Posterior vena cava (tissue), 2 donors: ENCODE measurements at places on chromosomes 5 and 9.

GRCh38 chr5:131536211-131536826 lies 98.7 kb downstream of the RAPGEF6 start:
- DNase-seq, result no peak

DNA sequence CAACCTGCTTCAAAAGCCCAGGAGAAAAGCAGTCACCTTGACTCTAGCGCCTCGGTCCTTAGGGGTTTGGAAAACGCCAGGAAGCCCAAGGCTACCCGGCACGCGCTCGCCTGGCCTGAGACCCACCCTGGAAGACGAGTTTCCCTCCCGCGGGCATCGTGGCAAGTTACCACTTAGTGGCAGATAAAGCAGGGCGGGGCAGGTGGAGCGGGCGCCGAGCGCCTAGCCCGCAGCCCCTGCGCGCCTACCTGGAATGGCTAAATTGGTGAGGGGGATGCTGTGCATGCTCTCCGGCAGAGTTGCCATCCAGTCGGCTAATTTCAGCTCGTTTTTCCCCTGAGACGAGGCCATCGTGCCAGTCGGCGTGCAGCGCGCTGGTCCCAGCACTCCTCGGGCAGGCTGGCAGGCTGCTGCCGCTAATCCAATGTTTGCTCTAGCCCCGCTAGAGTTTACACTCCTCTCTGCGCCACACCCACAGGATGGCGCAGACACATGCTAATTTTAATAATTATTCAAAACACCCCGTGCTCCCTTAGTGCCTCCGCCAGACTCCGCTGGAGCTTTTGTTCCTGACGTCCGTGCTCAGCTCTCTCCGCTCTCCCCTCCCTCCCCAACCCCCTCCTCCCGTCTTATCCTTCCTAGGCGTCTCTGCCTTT lies at the start of gene PLCXD3:
Gene PLCXD3 (minus strand): TSS at position 426 of the 656 bp plus-strand sequence. CDS start 75 bp downstream, at position 351.
- peak; percentile 75 for DNase-seq

GRCh38 chr9:7216004-7216841 lies 458.4 kb downstream of the KDM4C start:
- no peak for DNase-seq

GRCh38 chr5:146765089-146765832 lies 113.3 kb downstream of the PPP2R2B start:
- no peak for DNase-seq

- DNase-seq, result no peak
Observed at GRCh38 chr9:97808415-97808814, 44.6 kb upstream of the FOXE1 start.

GRCh38 chr5:173172166-173172565 lies 27.8 kb downstream of the BNIP1 start:
- DNase-seq, result no peak

- no peak for DNase-seq
Observed at GRCh38 chr5:21765406-21765805, 1087.7 kb downstream of the CDH12 start.

DNA sequence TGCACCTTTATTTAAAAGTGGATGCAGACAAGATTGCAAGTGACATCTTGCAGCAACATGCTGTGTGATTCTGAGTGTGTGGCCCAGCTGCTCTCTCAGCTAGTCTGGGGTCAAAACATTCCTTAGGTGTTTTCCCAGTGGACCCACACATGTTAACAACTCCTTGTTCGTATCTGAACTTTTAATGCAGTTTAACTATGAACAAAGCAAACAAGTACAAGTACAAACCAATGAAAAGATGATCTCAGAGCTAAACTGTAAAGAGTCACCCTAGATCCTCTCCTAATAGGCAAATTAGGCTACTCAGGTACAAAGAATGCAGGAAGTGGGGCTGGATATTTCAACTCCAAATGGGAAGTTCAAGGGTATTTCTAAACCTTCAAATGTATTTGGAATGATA lies 108.4 kb downstream of the ENTREP1 start:
- DNase-seq, result no peak

DNA sequence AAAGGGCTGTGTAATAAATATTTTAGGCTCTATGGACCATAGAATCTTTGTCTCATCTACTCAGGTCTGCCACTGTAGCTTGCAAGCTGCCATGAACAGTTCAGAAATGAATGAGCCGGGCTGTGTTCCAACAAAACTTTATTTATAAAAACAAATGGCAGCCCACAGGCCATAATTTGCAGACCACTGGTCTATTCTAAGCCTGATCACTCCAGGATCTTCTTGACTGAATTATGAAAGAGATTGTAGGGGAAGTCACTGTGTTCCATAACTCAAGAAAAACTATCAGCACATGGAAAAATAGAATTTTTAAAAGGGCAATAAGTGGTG lies 11.4 kb upstream of the C1QTNF3 start:
- no peak for DNase-seq

DNA sequence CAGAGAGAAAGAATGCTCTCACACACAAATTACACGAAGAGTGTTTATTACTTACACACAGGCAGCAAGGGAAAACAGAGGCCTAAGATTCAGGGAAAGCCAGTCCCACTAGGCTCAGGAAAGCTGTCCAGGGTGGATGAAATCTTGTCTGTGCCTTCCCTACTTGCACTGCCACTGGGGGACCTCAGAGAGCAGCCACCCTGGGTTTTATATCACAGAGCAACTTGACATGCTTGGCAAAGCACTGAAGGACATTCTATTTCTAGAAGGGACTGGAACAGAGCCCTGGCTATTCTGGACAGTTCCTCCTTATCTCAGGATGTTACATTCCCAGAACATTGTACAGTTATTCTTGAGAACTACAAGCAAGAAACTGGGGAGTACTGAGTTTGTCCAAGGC lies 7.5 kb upstream of the PRSS3 start:
- no peak for DNase-seq

GRCh38 chr5:43627028-43627427 lies 24.0 kb downstream of the NNT start:
- DNase-seq, result no peak

- no peak for DNase-seq
Observed at GRCh38 chr5:151151793-151152192, 5.8 kb downstream of the ANXA6 start.

DNA sequence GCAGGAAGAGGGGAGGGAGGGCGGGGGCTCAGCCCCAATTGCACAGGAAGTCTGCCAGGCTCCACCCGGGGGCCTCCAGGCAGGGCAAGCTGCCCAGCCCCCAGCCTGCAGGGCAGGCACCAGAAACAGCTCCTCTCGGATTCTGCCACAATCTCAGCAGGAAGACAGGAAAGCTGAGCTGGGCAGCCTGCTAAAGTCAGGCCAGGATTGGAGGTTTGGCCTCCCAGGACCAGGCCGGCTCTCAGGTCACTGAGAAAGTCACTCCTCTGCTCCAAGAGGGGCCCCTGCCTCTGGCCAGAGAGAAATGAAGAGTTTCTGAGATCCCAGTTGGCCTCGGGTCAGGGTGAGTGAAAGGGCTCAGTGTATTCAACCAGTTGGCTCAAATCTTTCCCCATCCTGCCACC lies 54.6 kb upstream of the STXBP1 start:
- DNase-seq, result no peak

DNA sequence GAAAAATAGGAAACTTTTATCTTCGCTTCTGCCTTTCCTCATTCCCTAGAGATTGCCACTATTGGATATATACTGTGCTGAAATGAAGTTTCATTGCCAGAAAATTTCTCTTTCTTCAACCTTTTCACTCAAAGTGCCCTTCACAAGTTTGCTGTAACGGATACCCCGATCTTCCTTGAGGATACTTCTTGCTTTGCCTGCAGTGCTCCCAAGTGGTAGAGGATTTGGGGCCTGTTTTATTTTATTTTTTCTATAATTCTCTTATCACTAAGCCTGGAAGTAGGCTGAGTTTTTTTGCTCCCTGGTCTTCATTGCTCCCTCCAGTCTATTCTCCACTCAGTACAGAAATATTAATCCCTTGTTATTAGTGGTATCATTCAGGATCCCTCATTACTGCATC lies 481.4 kb upstream of the CDH18 start:
- no peak for DNase-seq

DNA sequence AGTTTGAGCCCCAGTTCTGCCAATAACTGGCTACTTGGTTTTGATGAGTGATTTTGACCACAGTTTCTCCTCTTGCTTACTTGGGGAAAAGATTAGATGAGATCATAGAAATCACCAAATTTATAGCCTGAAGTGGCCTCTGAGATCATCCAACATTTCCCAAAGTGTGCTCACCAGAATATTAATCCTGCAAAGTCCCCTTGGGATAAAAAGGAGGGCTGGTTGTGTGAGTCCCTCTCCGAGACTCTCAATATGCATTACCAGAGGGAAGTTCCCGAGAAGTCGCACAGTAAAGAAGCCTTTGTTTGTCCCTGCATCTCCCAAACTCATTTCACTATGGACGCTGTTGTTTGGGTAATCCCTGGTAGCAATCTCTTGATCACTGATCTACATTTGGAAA lies 88.4 kb upstream of the ADRA1B start:
- no peak for DNase-seq

- DNase-seq, result no peak
Observed at GRCh38 chr5:65334077-65334476, 147.6 kb downstream of the ADAMTS6 start.

DNA sequence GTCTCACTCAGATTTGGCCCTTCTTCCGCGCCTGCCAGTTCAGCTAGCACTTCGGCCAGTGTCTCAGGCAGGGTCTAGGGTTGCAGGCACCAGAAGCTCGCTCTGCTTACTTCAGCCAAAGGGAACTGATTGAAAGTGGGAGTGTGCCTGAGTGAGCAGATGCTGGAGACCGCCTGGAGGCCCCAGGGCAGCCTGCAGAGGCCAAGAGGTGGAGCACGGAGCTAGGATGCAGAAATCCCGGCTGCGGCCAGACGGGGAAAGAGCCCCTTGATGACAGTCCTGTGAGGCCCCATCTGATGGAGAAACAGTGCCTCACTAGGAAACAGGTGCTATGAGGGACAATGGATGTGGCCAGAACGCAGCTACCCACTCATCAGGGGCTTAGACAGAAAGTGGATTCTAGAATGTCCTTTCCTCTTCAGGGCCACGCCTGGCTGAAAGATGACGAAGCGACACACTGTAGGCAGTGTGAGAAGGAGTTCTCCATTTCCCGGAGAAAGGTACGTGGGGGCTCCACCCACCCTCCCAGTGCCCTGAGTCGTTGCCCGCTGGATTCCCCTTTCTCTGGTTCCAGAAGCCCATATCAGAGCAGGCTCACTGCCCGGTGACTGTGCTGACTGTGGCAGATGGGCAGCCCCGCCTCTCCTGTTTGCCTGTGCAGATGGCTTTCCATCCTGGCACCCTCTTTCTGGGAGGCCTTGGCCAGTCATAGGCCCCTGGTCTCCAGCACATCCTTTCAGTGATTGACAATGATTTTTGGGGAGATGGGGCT lies 16.1 kb downstream of the HNRNPH1 start:
- DNase-seq, result peak; percentile 79

GRCh38 chr5:93636837-93637236 lies 53.8 kb downstream of the NR2F1 start:
- no peak for DNase-seq

DNA sequence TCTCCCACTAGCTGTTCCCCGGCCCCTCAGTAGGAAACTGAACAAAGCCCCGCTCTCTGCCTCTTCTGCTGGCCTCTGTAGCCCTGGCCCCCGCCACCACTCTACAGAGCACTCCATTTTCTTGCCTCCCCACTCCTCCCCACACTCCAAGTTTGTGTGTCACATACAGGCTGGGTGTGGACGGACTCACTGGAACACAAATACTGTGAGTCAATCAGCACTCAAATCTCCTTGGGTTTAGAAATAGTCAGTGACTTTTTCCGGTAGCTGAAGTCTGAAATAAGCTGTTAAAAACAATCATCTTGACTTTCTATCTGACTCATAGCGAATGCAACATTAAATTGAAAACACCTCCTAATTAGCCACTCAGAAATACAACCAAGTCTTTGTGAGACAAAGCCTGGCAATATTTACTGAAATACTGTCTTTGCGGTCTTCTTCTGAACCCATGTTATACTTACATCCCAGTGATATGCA lies 122.5 kb downstream of the LHFPL2 start:
- no peak for DNase-seq

- DNase-seq, result no peak
Observed at GRCh38 chr5:146173597-146173996, 8.9 kb downstream of the LARS1 start.

GRCh38 chr5:150081541-150082283 lies 4.6 kb downstream of the CSF1R start:
- peak; percentile 91 for DNase-seq

GRCh38 chr5:56455417-56455816 lies 222.3 kb upstream of the ANKRD55 start:
- peak; percentile 17 for DNase-seq

DNA sequence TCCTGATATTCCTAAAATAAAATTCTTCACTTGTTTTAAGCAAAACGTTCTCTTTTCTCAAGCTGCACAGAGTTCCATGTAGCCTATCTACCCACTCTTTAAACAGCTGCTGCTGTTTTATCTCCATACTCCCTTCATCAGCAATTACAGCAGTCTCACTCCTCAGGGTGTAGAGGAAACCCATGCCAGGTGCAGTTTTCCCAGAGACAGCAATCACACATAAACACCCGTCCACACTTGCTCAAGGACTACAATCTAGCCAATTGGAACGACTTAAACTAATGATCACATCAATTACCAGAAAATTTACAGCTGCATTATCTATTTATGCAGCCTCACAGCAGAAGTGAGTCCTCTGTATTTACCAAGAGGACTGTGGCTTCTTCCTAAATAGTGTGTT lies 141.7 kb downstream of the HTR1A start:
- no peak for DNase-seq

- no peak for DNase-seq
Observed at GRCh38 chr9:2000314-2000713, 14.8 kb upstream of the SMARCA2 start.

DNA sequence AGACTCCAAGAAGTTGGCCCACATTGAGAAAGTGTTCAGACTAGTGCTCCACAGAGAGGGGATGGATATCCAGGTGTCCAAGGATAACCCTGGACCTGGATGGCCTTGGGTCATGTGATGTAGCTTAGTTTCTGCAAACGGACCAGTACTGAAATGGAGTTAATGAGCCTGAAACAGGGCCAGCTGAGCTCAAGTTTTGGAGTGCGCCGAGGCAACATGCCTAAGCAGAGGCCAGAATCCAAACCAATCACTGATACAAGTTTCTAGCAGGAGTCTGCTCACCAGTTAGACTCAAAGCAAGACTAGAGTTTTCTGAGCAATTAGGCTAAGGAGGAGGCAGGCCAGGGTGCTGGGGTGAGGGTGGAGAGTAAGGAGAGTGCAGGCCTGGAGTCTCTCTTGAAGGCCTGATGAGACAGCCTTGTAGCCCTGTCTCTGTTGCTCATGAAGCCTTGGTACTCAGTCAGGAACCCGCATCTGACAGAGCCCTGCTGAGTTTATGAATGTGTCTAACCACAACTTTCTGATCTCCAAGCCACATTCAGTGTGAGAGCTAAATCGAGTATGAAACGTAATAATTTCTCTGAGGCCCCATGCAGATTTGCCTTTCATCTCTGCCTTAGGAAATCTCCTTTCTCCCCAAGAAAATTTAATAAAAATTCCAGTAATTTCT lies 68.9 kb upstream of the EQTN start:
- no peak for DNase-seq

DNA sequence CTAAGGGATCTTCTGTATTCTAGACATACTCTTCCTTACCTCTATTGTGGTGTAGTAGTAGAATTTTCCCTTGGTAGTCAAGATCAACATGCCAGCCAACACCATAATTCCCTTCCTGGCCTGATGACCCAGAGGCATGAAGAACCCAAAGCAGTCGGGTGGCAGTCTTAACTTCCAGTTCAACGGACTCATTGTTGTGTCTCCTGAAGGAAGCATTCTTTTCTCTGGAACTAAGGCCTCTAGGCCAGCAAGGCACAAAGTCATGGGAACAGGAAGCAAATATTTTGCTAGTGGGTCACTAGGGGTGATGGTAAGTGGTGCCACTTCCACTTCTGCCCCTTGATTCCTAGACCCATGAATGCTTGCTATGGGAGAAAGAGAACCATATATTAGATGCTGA lies 55.2 kb upstream of the DAPK1 start:
- no peak for DNase-seq
